ENCODE measurements at places on chromosomes 2 and 18.
A peak's percentile ranks its signal among the peaks of the same experiment; 100 is the strongest.

GRCh38 chr2:201343559-201343958 is 13.6 kb downstream of the FLACC1 start:
- DNase-seq: no peak

DNA sequence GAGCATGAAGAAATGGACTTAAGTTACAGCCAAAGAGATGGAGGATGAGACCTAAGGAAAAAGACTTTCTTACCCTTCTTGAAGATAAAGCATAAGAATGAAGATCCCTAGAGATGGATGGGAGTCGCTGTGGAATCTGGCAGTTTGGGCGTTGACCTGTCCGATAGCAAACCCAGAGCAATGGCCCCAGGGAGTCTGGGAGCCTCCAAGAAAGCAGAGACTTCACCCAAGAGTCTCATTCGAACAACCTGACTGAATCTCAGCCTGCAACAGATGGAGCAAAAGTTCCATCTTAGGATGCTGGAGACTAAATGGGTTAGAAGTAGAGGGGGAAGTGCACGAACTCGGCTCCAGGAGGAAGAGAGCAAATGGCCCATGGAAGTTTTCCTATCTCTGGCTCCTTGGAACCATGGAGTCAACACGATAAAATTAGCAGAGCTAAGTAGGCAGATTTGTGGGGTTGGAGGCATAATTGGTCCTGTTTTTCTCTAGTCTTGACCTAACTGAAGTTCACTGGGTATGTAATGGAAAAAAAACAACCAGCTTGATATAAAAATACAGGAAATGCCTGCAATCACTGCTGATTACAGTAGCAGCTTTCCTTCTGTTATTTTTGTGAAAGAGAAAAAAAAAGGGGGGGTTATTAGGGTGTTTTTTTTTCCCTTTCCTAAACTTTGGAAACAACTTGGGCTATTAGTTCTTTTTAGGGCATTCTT is 178.4 kb upstream of the EPAS1 start:
- no peak for DNase-seq

- DNase-seq: no peak
These were observed 27.0 kb downstream of the FHL2 start for GRCh38 chr2:105371810-105372209.

DNA sequence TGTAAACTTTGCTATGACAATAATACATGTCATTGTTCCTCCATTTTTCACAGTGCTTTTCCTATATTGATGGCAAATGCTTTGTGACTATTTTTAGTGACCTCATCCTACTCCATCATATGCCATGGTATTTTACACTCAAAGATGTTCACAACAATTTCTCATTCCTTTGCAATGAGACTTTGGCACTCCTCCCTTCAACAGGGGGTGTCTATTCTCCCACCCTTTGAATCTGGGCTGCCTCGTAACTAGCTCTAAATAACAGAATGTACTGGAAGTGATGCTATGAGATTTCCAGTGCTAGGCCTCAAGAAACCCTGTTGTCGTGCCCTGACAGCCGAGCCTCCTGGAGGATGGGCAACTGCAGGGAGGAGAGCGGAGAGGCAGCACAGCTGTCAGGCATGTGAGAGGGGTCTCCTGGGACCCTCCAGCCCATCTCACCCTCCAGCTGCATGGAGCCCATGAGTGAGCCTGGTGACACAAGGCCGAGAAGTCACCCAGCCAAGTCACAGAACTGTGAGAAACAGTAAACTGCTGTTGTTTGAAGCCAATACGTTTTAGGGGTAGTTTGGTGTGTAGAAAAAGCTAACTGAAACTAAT is 103.1 kb upstream of the APCDD1 start:
- no peak for DNase-seq

DNA sequence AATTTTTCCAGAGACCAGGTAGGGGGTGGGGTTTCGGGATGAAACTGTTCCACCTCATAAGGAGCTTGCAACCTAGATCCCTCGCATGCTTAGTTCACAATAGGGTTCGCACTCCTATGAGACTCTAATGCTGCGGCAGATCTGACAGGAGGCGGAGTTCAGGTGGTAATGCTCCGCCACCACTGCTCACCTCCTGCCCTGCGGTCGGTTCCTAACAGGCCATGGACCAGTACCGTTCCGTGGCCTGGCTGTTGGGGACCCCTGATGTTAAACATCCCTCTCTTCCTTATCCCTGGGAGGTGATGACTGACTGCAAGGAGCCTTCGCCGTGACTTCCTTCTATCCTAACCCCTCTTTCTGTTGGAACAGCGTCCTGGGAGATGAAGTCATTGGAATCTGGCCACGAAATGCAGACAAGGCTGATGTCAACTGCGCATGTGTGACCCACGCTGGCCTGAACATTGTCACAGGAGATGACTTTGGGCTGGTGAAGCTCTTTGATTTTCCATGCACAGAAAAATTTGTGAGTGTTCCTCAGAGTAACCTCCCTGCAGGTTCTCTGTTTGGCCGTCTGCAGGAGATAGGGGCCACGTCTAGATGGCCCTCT is 82.4 kb downstream of the RTN4 start:
- no peak for DNase-seq

GRCh38 chr2:160221391-160222276 is 21.6 kb upstream of the ITGB6 start:
- no peak for DNase-seq

DNA sequence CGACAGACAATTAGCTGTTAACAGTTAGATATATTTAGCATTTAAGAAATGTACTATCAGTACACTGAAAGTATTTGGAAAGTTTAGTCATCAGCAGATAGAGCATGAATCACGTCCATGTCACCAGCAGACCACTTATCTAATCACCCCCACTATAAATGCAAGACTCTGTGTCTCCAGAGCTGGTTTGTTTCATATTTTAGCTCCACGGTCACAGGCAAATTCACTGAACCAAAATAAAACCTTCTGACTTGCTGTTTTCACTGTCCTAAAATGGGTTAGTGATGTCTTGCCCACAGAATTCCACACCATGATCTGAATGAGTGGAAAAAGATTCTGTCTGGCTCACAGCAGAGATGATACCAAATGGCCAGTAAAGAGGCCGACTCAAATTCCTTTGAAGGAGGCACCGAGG is 64.9 kb downstream of the CDH2 start:
- DNase-seq: no peak

GRCh38 chr18:11714244-11714918 is 25.3 kb downstream of the GNAL start:
- DNase-seq: no peak

DNA sequence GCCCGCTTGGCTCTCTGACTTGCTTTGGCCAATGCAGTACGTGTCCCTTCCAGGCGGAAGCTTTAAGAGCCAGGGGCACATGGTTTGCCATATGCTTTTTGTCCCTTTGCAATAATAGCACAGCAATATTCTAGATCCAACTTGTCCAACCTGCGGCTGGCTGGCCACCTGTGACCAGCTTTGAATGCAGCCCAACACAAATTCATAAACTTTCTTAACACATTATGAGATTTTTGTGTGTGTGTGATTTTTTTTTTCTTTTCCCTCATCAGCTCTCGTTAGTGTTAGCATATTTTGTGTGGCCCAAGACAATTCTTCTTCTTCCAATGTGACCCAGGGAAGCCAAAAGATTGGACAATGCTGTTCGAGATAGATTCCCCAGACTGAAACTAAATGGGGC is 119.3 kb upstream of the SIX3 start:
- DNase-seq: no peak

DNA sequence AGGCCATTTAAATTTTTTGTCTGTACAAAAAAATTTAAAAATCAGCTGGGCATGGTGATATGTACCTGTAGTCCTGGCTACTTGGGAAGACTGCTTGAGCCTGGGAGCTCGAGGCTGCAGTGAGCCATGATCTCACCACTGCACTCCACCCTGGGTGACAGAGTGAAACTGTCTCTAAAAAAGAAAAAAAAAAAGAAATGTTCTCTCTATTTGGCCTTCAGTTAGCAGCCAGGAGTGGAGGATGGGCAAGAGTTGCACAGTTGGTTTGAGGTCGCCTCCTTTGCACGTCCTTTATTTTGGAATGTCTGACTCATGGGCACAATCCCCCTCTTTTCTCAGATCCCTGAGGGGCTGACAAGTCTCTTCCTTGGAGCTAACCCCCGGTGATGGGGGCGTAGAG is 26.3 kb downstream of the ITM2C start:
- no peak for DNase-seq

- no peak for DNase-seq
These were observed 206.0 kb downstream of the HDAC4 start for GRCh38 chr2:239194731-239195317.

GRCh38 chr2:222690564-222691200 is 19.2 kb downstream of the MOGAT1 start:
- DNase-seq: peak; percentile 89

GRCh38 chr2:21438949-21439348 is 315.2 kb downstream of the TDRD15 start:
- DNase-seq: no peak

- no peak for DNase-seq
These were observed 74.8 kb upstream of the ADAM23 start for GRCh38 chr2:206368484-206368883.

- no peak for DNase-seq
These were observed 171.3 kb downstream of the LOXHD1 start for GRCh38 chr18:46485675-46486194.
